ENCODE measurements at places on chromosomes 12 and 14.

GRCh38 chr12:67354322-67354721, 85.2 kb downstream of the CAND1 start:
- DNase-seq: no peak

GRCh38 chr12:12909995-12910420, 18.6 kb downstream of the GPRC5A start:
- no peak for DNase-seq

DNA sequence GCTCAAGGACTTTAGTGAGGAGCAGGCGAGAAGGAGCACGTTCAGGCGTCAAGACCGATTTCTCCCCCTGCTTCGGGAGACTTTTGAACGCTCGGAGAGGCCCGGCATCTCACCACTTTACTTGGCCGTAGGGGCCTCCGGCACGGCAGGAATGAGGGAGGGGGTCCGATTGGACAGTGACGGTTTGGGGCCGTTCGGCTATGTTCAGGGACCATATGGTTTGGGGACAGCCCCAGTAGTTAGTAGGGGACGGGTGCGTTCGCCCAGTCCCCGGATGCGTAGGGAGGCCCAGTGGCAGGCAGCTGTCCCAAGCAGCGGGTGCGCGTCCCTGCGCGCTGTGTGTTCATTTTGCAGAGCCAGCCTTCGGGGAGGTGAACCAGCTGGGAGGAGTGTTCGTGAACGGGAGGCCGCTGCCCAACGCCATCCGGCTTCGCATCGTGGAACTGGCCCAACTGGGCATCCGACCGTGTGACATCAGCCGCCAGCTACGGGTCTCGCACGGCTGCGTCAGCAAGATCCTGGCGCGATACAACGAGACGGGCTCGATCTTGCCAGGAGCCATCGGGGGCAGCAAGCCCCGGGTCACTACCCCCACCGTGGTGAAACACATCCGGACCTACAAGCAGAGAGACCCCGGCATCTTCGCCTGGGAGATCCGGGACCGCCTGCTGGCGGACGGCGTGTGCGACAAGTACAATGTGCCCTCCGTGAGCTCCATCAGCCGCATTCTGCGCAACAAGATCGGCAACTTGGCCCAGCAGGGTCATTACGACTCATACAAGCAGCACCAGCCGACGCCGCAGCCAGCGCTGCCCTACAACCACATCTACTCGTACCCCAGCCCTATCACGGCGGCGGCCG, 1.1 kb downstream of the PAX9 start:
- no peak for DNase-seq

- DNase-seq: no peak
Measured at GRCh38 chr14:96001866-96002497, 37.2 kb upstream of the C14orf132 start.

- DNase-seq: no peak
Measured at GRCh38 chr12:99136516-99136915, 491.4 kb downstream of the APAF1 start.
